ENCODE measurements at places on chromosomes 5 and 9.

DNA sequence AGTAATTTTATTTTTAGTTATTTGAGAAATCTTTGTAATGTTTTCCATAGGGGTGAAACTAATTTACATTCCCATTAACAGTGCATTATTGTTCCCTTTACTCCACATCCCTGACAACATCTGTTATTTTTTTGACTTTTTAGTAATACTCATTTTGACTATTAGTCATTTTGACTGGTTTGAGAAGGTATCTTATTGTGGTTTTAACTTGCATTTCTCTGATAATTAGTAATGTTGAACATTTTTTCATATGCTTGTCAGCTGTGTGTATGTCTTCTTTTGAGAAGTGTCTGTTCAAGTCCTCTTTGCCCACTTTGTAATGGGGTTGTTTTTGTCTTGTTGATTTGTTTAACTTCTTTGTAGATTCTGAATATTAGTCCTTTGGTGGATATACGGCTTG, 27.5 kb downstream of the CCDC152 start:
- no peak for DNase-seq

DNA sequence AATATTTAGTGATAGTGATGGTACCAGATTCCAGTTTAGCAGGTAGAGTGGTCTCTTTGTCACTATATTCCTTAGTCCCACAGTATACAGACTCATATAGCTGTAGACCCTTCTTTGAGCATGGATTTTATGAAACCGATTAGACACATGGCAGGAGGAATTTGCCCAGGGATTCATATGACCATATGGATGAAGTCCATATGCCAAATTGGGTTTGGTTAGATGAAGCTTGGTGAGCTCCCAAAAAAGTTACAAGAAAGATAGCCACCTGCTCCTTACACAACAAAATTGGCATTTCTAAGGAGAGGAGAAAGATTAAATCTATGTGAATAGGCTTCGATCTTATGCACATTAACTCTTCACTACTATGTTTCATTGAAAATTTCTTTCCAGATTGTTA, 211.4 kb downstream of the CWC27 start:
- no peak for DNase-seq

- DNase-seq, result no peak
These were observed 201.6 kb downstream of the LRRC70 start for GRCh38 chr5:62780230-62780629.

GRCh38 chr9:119951090-119951489, 581.9 kb upstream of the BRINP1 start:
- no peak for DNase-seq

DNA sequence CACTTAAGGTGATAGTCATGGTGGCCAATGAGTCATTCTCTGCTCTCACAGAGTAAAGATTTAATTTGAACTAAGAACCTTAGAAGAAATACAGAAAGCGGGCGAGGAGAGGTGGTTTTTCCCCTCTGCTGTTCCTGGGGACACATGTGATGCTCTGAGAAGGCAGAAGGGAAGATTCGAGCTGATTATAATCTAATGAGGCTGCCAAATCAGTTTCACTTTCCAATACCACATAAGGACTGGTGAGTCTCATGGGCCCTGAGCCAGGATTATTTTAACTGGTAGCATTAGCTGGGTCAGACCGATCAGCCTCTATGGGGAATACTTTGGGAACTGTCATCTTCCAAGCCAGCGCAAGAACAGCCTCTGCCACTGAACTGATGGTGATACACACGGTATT, 116.5 kb downstream of the SLC1A3 start:
- no peak for DNase-seq

DNA sequence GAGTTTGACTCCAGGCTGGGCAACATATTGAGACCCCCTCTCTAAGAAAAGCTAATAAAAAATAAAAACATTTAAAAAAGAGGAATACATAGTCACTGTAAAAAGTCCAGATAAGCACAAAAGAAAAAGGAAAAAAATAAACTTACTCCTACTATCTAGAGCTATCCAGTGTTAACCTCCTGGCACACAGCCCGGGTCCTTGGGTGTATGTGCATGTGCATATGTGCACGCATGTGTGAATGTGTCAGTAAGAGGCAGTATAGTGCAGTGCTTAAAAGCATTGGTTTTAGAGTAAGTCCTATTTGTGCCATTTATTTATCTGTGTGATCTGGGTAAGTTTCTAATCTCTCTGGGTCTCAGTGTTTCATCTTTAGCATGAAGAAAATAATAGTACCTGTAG, 26.7 kb downstream of the FAM219A start:
- DNase-seq, result no peak

DNA sequence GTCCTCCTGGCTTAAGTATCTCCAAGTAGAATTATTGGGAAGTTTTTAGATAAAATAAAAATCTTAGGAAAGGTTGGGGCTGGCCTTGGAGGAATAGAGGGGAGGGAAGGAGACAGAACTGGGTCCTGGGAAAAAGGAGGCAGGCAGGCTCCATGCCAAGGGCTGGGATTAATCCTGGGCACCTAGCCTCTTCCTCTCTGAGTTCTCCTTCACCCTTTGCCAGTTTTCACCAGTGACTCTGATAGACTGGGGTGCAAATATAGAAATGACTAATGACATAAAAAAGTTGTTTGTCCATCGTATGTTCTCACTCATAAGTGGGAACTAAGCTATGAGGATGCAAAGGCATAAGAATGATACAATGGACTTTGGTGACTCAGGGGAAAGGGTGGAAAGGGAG, 81.9 kb downstream of the RMI1 start:
- DNase-seq, result no peak

DNA sequence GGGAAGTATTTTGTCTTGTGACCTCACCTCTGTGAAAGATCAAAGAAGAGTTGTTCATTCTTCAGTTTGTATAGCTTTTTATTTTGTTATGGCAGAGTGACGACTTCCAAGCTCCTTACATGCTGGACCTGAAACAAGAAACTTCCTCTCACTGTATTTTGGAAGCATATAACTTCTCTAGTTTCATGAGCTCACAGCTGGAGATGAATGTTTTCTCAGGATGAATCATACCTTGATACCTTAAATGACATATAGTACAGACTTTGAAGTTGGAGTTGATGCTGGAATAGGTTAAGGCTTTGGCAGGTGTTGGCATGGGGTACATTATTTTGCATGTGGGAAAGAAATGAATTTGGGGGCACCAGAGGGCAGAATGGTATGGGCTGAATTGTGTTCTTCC, 112.5 kb downstream of the SLC25A46 start:
- no peak for DNase-seq

DNA sequence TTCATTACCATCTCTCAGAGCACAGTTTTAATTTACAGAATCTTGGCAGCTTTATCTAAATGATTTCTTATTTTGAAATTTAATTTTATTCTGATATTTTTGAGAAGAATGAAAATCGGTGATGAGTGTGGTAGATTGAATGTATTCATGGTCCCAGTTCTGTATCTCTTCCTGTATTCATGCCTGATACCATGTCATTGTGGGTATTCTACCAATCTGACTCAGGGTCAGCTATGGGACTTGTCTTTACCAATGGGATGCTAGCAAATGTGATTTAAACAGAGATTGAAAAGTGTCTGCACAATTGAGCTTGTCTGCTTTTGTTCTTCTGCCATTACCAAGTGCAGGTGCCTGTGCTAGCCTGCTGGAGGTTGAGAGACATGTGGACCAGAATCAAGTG, 17.8 kb upstream of the ZNF618 start:
- DNase-seq, result peak; percentile 67

- no peak for DNase-seq
These were observed 50.4 kb downstream of the TRIO start for GRCh38 chr5:14193496-14193895.

- no peak for DNase-seq
These were observed 2.8 kb upstream of the FBXL17 start for GRCh38 chr5:108384741-108385140.

- no peak for DNase-seq
These were observed 13.0 kb downstream of the NAIF1 start for GRCh38 chr9:128054087-128054486.

- no peak for DNase-seq
These were observed 1131.0 kb downstream of the TAF11L14 start for GRCh38 chr5:18765304-18765703.

GRCh38 chr5:137619191-137619870, 116.6 kb downstream of the KLHL3 start:
- DNase-seq, result no peak

GRCh38 chr9:5869315-5870019, 21.2 kb upstream of the MLANA start:
- DNase-seq, result peak; percentile 9

GRCh38 chr5:78483809-78484521, 123.5 kb downstream of the SCAMP1 start:
- peak; percentile 98 for DNase-seq

GRCh38 chr9:138122676-138123075, 245.1 kb downstream of the CACNA1B start:
- DNase-seq, result no peak
